ENCODE measurements at places on chromosomes 6 and 20.

GRCh38 chr6:12582421-12583110, 134.0 kb upstream of the PHACTR1 start:
- DNase-seq: no peak

DNA sequence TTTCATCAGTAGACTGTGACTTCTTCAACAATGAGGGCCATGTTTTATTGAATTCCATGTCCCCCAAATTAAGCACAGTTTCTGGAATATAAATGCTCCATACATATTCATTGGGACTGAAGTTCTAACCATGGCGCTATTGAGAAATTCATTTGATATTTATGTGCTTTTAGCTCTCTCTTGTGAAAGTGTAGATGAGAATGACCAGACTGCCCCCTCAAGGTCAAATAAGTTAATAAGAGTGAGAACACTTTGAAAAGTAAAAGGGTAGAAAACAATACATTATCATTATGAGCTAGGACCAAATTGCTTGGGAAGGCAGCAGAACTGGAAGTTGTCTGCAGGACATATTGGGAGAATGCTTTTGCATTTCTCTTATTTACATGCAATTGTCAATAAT, 597.9 kb downstream of the EPM2A start:
- DNase-seq: no peak

GRCh38 chr6:25118038-25118437, 161.1 kb upstream of the CARMIL1 start:
- DNase-seq: no peak

DNA sequence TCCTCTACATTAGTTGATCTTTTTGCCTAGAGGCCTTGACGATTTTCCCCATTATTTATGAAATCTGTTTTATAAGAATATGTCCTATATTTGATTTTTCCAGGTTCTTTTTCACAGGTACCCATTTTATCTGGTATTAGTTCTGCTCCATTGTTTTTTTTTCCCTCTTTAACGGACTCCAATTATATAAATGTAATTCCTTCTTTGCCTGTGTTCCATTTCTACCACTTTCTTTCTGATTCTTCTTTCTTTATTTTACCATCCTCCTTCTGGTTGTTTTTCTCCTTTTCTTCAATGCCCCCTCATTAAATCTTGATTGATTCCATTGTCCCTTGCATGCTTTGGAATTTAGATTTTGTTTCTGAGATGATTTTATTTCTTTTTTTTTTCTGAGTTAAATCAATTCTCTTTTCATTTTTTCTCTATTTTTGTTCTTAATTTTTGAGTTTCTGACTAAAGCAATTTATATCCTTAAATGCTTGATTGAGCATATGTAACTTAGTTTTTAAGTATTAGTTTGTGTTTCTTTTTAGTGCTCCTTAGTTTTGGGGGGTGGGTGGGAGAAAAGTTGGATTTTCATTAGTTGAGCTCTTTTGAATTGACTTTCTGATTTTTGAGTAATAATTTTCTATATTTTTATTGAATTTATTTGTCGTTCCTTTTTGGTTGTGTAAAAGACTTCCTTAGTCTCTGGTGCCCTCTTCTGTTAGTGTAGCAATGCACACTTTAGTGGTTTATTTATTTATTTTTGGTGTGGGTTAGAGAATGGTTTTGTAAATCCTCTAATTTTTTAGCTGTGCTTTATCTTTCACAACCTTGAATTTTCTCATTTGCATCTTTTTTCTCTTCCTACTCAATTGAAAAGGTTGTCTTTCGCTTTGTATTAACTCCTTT, 140.8 kb downstream of the FARS2 start:
- DNase-seq: no peak

- DNase-seq: no peak
Measured at GRCh38 chr20:50586531-50587232, 76.5 kb downstream of the PTPN1 start.

Data from activated CD8-positive, alpha-beta memory T cell treated with anti-CD3 and anti-CD28 coated beads for 1 hour (primary cell).